ENCODE measurements at places on chromosomes 2 and 18.
A peak's percentile ranks its signal among the peaks of the same experiment; 100 is the strongest.

DNA sequence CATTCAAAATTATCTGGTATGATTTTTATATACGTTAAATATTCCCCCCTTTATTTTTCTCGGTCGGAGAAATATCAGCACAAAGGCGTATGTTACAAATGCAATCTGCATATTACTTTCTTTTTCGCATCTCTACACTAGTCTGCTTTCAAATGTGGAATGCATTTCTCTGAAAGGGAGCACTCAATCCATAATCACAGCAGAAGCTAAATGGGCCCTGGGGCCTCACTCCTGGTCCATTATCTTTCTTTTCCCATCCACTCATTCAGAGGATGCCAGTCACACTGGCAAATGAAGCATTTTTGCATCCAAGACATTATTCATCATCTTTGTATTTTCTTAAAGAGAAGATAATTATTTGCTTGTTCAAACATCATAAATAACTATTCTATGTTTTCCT is 295.2 kb upstream of the LRP1B start:
- DNase-seq = no peak

GRCh38 chr2:231879216-231879615 is 47.0 kb downstream of the NPPC start:
- DNase-seq = no peak

- no peak for DNase-seq
These were observed 28.1 kb downstream of the NCKAP1 start for GRCh38 chr2:183010112-183010511.

DNA sequence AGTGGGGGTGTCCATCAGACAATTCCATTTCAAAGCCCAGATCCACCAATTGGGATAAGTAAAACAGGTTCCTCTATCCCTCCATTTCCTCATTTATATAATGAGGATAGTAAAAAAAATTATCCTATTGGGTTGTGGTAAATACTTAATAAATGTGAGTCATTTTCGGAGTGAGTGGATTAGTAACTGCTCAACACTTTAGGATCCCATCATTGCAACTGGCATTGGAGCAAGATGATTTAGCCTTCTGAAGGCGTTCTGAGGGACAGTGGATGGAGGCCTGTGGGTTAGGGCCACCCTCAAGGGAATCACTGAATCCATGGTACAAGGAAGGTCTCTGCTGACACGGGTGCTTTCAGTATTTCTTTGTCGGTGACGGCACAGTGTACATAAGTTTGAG is 108.6 kb upstream of the FZD7 start:
- no peak for DNase-seq

- DNase-seq = no peak
These were observed 47.2 kb downstream of the ZAP70 start for GRCh38 chr2:97760480-97761049.

DNA sequence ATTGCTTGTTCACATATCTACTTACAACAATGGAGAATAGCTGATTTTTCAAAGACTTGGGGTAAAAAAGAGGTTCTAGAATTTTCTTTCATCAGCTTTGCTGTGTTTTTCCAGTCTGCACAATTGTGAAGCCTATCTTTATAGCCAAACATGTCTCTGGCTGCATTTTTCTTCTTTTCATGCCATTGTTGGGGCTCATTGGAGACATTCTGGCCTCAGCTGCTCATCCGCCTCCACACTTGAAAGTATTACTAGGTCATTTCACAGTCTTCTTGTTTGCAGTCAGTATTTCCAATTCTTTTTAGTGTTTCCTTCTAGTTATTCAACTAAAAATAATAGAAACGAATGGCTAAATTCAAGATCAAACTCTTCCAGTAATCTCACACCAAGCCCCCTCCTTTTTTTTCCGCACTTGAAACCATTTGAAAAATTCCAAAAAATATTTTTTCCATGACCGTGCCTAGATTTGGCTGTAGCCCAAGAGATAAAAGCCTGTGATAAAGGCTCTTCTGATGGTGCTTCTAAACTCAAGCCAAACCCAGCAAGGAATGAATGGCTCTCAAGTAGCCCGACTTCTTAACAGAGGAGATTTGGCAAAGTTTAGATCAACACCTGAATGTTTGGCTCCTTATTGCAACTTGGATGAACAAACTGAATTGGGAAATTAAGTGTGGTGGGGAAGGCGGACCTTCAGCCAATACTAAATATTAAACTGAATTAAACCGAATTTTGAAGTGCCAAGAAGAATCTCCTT is 103.4 kb downstream of the NRP2 start:
- DNase-seq = no peak

GRCh38 chr2:242041816-242042215 is 172.3 kb downstream of the RTP5 start:
- DNase-seq = no peak

DNA sequence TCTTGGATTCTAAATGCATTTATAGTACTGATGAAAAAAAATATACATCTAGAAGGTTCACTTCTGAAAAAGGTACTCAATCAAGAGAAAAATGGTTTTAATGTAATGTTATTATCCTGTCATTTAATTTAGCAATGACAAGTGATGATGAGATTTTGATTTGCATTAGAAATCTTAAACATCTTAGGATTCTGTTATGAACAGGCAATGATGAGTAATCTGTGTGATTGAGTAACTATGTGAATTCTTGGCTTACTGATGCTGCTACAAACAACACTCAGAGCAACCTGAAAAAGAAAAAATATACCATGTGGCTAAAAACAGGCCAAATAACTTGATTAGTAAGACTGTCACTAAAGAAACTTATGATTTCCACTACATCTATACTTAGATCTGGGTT is 30.1 kb downstream of the RBKS start:
- DNase-seq = no peak

DNA sequence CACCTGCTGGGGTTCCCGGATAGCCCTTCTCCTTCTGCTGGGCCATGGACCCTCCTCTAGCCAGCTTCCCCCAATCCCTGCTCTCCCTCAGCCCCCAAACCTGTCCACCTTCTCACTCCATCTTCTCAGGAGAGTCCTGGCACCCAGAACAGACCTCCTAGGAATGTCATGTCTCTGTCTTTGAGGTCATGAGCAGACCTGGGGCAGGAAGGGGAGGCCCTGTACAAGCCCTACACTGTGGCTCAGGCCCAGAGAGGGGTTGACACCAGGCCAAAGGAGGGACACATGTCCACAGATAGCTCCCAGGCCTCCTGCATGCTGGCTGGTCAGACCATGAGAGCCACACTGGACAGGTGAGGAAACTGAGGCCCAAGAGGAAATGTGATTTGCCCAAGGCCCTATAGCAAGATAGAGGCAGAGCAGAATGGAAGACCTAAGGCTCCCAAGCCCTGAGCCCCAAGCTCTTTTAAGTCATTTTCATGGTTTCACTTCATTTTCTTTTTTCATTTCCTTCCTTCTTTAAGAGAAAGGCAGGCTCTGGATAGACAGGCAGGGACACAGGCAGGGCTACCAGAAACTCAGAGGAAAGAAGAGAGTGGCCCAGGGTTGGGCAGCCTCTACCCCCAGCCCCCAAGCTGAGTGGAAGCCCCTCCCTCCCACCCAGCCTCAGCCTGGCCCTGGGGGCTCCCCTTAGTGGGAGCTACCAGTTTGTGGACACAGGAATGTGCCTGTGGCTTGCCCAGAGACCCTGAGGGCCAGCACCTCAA is 159.7 kb downstream of the SMAD7 start:
- DNase-seq = no peak

DNA sequence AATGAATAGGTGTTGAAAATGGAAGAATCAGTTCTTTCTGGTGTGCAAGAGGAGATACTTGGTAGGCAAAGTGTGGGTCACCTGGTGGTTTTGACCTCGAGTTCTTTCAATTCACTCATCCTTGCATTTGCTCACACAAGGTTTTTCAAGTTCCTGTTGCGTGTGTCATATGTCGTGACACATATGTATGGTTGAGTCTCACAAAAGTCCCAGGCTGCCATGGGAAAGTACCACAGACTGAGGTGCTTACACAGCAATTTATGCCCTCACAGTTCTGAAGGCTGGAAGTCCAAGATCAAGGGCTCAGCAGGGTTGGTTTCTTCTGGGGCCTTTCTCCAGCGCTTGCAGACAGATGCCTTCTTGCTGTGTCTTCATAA is 64.4 kb downstream of the NCK2 start:
- no peak for DNase-seq

DNA sequence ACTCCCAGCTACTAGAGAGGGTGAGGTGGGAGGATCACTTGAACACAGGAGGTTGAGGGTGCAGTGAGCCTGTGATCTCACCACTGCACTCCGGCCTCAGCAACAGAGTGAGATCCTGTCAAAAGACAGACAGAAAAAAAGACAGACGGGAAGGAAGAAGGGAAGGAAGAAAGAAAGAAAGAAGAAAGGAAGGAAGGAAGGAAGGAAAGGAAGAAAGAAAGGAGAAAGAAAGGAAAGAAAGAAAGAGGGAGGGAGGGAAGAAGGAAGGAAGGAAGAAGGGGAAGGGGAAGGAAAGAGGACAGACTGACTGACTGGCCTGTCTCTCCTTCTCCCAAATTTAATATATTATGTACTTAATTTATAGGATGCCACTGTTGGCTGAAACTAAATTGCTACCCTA is 21.6 kb downstream of the SP9 start:
- DNase-seq = no peak

- DNase-seq = no peak
These were observed 41.7 kb downstream of the NLRC4 start for GRCh38 chr2:32222966-32223365.

GRCh38 chr2:108588070-108588668 is 53.9 kb downstream of the LIMS1 start:
- DNase-seq = no peak

DNA sequence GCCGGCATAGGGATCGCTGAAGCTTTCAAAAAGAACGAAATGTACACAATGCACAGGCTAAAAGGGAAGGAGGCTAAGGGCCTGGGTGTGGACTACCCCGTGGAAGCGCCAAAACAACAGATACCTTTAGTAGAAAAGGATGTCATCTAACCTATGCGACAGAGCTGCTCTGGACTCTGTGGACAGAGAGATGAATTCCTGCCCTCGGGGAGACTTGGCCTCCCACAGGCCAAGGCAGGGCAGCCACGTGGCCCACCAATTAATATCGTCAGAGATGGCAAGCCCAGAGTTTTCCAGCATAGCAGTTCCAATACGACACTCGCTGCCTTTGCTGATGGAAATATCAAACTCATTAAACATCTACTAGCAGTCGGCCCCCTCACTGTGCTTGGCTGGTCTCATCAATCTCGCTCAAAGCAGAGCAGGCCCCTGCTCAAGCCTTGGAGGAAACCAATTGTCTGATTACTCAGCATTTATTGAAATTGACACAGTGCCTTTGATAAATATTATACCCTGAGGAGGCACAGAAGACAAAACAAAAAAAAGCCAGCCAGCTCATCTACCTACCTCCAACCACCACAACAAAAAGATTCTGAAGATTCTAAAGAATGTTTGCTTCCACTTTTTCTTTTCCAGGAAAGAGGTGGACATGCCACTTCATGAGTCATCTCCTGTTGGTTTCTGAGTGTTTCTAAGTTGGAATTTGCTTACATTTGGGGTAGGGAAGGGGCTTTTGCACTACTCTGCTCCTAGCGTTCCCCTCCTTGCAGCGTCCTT is 79.0 kb upstream of the ACAA2 start:
- DNase-seq = no peak

GRCh38 chr2:135913727-135914365 is 37.6 kb upstream of the MCM6 start:
- peak; percentile 41 for DNase-seq

DNA sequence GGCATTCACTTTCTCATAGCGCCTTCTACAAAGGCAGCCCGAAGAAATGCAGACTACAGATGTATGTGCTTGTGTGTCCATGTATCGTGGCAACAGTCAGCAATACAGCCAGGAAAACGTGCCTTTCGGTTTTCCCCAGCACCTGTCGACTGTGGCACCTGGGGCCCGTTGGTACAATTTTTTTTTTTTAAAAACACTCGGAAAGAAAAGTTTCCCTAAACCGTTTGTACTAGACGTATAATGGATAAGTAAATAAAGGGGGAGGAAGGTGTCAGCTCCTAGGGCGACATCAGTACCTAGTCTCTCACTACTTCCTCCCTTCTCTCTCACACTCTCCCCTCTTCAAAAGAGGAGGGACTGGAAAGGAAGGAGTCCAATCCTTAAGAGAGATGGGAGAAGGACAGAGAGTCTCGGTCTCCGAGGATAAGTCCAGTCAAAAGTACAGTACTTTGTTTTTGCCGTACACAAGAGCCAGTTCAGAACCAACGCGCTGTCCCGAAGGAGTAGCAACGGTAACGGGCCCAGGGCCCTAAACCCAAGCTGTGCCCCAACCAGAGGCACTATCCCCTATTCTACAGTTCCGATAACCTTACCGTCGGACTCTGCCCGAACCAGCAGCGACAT is 759 bp downstream of the PPP4R3B start:
- DNase-seq = peak; percentile 53

DNA sequence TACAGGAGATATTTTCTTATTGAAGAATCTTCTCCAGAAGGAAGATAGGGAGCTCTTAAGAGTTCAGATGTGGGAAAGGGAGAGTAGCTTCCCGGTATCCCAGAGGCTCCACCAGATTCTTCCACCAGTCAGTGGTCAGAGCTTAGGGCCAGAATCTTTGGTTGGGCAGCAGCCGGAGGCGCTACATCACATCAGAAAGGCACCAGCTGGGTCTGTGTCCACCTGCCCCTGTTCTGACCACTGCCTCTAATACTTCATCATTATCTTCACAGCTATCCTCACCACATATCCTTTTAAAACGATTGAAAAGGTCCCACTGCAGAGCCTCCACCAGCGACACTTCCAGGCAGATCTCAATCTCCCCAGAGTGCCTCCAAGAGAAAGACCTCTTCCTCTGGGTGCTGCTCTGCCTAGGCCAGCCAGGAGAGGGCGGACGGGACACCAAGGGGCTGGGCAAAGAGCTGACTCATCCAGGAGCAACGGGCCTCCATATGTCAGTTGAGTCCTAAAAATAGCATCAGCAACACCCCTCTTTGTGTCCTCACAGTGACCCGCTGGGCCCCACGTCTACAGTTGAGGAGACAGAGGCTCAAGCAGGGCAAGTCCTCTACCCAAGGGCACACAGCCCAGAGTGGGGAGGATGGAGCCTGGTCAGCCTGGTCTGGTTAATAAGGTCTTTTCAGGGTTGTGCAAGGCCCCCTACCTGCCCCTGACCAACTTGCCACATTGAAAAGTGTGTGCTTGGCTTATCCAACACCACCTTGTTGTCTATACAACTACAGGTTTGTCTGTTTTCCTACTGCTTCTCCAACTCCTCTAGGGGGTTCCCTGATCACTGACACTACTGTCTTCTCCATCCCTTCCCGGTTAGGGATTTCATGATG is 81.2 kb downstream of the ADD2 start:
- DNase-seq = peak; percentile 40

DNA sequence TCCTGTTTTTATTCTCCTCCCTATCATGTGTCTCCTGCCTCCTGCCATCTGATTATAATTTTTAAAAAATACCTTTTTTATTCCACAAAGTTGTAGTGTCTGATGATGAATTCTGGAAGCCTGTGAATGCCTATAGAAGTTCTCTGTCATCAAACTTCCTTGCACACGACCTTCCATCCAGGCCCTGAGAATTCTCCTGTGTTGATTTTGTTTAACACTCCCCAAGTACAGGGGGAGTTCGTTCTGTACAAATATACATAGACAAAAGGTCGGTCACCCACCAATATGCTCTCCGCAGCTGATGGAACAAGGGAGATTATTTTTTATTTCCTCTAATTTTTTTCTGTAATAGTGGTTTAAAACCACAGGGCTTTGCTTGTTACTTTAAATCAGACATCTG is 232.5 kb downstream of the PIEZO2 start:
- no peak for DNase-seq
